Activated CD4-positive, alpha-beta T cell treated with anti-CD3 and anti-CD28 coated beads for 24 hours (primary cell): ENCODE measurements at places on chromosomes 12 and 14.

DNA sequence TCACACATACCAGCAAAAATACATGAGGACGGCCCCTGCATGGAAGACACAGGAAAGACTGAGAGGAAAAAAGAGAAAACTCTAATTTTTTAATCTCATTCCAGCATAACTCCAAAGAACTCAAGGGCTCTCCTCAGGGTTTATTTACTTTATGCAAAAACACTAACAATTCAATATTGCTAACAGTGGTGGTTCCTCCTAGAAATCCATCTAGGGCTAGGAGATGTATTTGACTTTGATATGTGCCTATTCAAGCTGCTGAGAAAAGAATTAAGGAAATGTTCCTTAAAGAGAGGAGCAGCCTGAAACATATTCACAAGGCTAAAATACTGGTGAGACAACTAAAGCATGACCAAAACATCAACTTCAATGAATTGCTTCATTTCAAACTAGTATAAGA, 57.0 kb downstream of the SLC25A21 start:
- DNase-seq, result no peak

- DNase-seq, result no peak
These were observed 176.9 kb downstream of the PRKCH start for GRCh38 chr14:61498303-61498702.

DNA sequence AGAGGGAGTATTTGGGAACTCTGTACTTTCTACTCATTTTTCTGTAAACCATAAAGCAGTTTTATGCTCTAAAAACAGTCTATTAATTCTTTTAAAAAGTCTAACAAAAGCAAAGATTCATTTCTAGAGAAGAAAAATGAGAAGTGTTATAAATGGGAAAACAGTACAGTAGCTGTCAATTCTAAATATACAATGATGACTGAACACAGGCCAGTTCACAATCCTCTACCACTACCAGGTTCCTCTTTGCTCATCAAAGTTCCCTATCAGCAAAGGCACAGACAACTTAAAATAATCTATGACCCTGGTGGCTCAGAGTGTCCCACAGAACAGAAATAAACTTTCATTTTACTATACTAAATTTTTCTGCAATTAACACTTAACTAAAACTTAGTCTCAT, 12.5 kb downstream of the NAA25 start:
- DNase-seq, result no peak

DNA sequence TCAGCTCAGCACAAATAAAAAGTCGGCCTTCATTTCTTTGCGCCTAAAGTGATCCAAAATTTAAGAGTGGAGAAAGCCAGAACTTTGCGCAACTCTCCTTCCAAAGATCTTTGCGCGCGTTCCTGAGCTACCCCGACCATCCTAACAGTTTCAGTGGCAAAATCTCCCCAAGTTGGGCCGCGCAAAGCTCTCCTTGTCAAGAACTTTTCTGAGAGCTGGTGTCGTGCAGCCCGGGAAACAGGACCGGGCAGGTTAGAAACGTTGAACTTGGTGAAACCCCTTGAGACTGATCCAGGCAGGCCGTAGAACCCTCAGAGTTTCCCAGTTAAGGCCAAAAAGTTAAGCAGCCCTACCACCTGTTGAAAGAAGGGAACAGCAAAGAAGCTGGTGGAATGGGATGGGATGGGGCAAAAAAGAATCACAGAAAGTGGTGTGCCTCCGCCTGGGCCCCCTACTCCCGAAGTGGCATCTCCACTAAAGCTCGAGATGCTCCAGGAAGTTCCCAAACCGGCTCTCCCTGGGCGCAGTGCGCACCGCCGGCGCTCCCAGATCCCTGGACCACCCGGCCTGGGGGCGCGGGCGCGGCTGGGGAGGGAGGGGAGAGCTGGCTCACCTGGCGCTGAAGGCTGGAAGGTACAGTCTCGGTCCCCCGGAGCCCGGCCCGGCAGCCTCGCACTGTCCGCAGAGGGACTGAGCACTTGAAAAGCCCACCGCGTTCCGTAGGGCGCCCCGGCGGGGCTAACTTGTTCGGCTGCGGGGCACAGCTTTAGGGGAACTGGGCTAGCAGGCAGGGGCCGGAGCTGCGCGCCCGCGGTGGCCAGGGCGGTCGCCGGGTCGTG, 768 bp downstream of the DBX2 start:
- no peak for DNase-seq

DNA sequence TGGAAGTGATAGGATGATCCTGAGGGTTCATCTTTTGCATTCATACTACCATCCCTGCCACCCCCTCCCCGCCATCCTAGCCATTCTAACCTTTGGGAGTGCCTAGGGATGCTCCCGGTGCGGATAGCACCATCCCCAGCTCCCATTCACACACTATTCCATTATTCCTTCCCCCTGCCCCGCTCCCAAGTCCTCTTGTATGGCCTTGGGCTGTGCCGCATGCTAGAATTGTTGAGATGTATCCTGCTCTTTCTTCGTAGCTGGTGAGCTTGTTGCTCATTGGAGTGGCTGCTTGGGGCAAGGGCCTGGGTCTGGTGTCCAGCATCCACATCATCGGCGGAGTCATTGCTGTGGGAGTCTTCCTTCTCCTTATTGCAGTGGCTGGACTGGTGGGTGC, 644 bp downstream of the TSPAN31 start:
- DNase-seq, result no peak

DNA sequence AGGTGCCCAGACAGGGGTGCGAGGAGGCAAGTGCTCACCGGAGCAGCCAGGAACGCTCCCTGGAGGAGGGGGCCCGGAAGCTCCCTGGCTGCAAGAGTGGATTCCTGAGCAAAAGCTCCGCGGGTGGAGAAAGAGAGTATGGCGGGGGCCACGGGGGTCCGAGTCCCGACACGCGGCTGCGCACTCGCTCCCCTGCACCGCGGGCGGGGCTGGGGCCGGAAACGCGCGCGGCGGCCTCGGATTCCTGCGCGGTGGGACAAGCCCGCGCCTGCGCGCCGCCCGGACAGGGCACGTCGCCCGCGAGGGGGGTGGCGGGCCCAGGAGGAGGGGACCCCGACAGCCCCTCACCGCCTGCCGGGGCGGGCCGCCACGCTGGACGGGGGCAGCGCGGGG, 27.8 kb upstream of the GPR132 start:
- DNase-seq, result peak; percentile 48

- DNase-seq, result no peak
These were observed 267.3 kb upstream of the SYT10 start for GRCh38 chr12:33706927-33707326.

DNA sequence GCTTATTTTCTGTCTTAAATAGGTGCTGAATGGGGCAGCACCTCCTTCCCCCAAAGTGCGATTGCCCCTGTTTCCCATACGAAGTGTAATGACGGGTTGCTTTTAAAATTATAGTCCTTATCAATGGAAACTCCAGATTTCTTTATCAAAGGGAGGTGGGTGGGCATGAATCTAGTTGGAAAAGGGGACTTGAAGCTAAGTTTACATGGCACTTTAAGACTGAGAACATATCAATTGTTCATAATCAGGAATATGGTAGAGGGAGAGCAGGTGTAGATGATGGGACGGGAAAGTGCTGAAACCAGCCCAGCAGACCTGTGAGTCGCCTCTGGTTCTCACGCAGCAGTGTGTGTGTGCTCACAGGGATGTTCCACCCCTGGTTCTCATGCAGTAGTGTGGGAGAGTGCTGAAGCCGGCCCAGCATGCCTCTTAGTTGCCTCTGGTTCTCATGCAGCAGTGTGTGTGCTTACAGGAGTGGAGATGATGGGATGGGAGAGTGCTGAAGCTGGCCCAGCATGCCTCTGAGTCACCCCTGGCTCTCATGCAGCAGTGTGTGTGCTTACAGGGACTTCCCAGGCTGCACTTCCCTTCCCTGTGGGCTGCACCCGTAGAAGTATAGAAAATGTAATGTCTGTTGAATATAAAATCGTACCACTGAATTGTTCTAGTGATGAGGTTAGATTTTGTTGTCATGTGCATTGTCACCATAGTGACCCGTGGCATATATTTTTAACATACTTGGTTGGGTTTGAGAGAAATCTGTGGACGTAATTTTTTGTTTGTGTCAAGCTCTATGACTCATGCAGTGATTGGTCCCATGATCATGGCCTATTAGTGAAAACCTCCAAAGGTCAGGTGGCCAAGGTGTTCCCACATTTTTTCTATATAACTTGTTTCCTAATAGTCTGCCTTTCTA, 51.6 kb downstream of the GPATCH2L start:
- no peak for DNase-seq

DNA sequence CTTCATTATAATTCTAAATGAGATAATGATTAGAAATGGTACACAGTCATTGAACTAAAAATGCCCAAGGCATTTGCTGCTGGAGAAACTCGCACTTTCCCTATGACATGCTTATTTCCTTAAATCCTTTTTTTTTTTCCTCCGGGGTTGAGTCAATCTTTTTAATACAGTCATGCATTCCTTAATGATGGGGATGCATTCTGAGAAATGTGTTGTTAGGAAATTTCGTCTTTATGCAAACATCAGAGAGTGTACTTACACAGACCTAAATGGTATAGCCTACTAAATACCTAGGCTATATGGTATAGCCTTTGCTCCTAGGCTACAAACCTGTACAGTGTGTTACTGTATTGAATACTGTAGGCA, 29.8 kb upstream of the DACT1 start:
- DNase-seq, result no peak

DNA sequence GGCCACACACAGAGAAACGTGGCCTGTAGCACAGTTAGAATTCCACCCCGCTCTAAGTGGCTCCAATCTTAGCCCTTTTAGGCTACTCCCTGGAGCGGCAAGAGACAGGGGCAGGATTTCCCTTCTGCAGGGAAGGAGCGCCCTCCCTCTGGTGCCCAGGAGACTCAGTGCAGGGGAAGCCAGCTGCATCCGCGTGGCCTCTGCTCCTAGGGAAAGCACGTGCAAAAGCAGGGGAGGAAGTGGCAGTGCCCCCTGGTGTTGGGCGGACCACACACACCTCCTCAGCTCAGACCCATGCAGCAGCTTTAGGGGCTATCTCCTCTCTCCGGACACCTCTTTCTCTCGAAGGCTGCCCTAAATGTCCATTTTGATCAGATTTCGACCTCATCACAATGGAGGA, 50.0 kb downstream of the SPRING1 start:
- DNase-seq, result peak; percentile 13

DNA sequence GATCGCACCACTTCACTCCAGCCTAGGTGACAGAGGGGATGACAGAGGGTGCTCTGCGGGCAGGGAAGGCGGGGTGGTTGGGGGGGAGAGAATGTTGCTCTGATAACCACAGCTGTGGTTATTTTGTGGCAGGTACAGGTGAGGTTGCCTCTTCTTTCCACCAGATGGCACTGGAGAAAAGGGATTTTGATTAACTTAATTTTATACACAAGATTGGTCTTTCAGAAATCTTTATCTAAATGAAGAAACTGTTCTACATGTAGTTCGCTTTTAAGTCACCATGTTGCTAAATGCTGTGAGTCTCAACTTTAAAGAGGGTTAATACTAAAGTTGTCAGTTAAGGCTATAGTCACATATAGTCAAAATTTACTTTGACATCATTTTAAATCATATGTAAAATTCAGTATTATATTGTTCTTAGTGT, 25.7 kb downstream of the FGF23 start:
- DNase-seq, result no peak

- DNase-seq, result no peak
These were observed 57.1 kb downstream of the VWF start for GRCh38 chr12:6067152-6067916.

GRCh38 chr12:116662612-116663144, 75.2 kb downstream of the SPRING1 start:
- no peak for DNase-seq

DNA sequence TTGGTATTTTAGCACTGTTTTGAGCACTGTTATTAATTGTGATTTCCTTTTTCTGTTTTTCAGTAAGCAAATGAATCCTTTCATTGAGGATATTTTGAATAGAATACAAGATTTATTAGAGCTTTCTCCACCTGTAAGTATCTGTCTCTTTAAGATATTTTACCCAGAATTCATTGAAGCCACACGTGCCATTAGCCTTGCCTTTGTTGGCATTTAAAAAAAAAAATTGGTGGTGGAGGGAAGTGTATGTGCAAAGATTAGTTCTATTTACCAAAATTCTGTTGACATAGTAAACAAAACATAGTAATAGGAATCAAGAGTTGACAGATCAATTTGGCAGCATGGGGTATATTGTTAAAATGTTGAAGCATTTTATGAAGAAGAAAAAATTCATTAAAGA, 23.8 kb downstream of the XPOT start:
- no peak for DNase-seq

DNA sequence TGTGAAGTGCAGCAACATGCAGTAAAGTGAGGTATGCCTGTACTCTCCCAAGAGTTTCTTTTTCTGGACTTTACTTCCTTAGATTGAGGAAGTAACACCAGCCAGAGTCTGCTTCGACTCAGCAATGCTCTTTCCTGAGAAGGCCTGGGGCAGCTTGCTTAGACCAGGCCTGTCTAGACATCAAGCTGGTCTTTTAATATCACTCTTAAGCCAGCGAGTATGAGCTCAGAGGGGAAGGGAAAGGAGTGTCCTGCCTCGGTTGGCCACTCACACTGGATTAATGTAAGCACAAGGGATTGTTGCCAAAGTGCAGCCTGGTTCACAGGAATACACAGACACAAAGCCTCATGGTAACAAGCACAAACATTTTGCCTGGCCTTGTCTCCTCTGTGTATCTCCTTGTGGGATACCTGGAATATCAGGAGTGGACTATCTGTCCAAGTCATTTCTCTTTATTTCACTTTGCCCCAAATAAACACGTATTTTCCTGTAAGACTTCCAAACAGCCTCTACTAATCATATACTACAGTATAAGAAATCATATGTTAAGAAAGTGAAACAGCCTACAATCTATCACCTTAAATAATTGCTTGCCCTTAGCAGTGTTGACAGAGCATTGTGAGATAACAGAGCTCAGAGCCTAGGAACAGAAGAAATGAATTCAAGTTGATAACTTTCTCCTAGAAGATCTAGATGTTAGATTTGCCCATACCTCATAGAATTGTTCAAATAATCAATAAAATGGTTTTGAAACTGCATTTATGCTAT, 121.2 kb upstream of the DAAM1 start:
- DNase-seq, result no peak

- no peak for DNase-seq
These were observed 26.7 kb upstream of the ETNK1 start for GRCh38 chr12:22598141-22598762.

- DNase-seq, result peak; percentile 23
These were observed 68.7 kb downstream of the NIN start for GRCh38 chr14:50762001-50762930.

- DNase-seq, result no peak
These were observed 61.8 kb downstream of the TSPAN9 start for GRCh38 chr12:3138941-3139511.

DNA sequence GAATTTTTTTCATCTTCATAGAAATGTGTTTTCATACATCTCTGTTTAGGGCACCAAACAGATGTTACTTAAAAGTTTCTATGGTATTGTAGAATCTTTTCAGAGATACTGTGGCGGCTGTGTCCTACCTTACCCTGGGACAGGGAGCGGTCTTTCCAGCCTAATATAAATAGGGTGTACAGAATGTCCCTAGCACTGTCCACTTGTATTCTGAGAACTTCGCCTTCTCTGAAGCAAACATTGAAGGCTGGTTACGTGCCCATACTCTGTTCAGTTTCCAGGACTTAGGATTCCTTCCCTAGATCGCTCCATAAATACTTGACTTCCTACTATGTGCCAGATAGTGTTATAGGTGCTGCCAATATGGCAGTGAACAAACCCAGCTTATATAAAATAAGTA, 24.3 kb upstream of the SLC38A2 start:
- no peak for DNase-seq

GRCh38 chr12:121061831-121062230, 22.8 kb upstream of the OASL start:
- no peak for DNase-seq
